ENCODE measurements at places on chromosomes 6 and 20. TPM values are rescaled to one million over a fixed set of nuclear protein-coding genes. Genes with fewer than 3 reads are reported as not detected.

DNA sequence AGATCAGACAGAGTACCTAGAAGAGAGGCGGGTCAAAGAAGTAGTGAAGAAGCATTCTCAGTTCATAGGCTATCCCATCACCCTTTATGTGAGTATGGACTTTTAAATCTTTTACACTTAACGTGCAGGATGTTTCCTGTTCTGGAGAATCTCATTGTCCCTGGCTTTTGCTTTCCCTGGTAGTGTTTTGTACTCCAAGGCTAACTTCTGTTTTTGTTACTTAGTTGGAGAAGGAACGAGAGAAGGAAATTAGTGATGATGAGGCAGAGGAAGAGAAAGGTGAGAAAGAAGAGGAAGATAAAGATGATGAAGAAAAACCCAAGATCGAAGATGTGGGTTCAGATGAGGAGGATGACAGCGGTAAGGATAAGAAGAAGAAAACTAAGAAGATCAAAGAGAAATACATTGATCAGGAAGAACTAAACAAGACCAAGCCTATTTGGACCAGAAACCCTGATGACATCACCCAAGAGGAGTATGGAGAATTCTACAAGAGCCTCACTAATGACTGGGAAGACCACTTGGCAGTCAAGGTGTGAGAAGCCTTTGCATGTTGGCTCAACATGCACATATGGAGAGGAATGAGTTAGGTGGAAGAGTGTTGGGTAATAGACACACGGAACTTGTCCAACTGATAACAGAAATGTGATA lies 3.3 kb downstream of the HSP90AB1 start:
- no peak for DNase-seq

- no peak for DNase-seq
These were observed 29.3 kb downstream of the GCM1 start for GRCh38 chr6:53119349-53119748.

The CST7 gene
- 0.80 TPM for polyA plus RNA-seq

The MDFI gene
- 48.1 TPM for polyA plus RNA-seq

The FAM217A gene
- polyA plus RNA-seq, result 1.3 TPM

The OR2H1 gene
- not detected for polyA plus RNA-seq
